ENCODE measurements at places on chromosomes 3 and 15. TPM values are rescaled to one million over a fixed set of nuclear protein-coding genes. Genes with fewer than 3 reads are reported as not detected.

The FBXL22 gene
- not detected for total RNA-seq

The SPTSSB gene
- total RNA-seq, result 105 TPM

- peak; percentile 24 for DNase-seq
Observed at GRCh38 chr15:39242345-39242744, 338.5 kb upstream of the THBS1 start.

DNA sequence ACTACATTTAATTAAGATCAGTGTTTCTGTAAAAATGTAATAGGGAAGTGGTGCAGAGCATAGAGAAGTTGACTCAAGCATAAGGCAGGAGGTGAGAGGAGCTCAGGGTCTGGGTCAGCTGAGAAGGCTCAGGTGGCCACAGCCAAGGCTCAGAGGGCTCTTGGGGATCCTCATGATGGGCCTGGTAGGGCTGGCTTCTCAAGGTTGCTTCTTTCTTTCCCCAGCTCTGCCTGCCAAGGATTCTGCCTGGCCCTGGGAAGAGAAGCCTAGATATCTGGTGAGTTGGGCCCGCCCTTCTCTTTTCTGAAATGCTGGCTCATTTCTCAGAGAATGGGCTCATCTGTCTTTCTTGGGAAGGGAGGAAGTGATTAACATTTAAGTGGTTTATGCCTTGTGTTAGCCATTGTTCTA is 6.5 kb downstream of the ZNF589 start:
- DNase-seq, result peak; percentile 86

DNA sequence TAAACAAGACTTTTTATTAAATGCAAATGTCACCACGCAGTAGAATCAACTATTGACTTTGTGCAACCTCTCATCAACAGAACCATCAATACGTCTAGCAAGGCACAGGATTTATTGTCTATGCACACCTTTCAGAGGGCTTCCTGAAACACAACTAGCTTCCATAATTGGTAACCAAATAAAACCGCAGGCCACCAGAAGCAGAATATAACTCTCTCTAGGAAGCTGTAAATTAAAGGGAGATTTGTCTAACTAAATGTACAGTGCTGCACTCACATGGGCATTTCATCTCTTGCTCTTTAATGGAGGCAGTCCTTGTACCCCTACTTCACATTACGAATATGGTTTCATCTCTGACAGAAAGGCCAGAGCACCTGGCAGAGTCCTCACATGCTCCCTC is 93.0 kb downstream of the FHIT start:
- no peak for DNase-seq

Measured in lower leg skin (tissue), 4 donors.